SK-MEL-5 (cell line): ENCODE measurements at places on chromosomes 11 and 22.
A peak's percentile ranks its signal among the peaks of the same experiment; 100 is the strongest.

DNA sequence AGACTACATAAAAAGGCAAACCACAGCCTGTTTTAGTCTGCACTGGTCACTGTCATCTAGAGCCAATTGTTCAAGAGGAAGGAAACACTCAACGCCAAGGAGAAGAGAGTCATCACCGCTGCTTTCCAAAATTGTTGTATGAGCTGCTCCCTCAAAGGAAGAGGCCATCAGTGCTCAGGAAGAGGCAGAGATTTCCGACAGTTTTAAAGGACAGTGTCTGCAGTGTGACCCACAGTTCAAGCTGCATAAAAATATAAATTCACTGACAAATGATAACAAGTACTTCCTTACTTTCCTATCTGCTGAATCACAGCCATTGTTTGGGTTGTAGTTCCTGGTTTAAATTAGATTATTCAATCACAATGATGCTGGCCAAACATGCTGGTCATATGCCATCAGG lies 16.4 kb downstream of the PRCP start:
- DNase-seq, result no peak

- DNase-seq, result peak; percentile 95
Measured at GRCh38 chr22:39003165-39003638, 10.9 kb upstream of the APOBEC3C start.

DNA sequence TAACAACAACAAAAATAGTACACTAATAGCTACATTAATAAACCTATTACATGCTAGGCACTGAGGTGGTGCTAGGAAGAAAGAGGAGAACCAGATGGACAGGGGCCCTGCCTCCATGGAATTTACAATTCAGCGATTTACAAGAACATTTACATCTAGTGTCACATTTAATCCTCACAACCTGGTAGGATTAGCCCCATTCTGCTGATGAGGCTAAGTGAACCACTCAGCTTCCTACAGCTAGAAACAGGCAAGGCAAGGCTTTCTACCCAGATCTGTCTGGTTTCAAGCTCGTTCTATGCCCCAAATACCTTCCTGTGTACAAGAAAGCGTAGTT lies 368.4 kb downstream of the BUD13 start:
- DNase-seq, result no peak

DNA sequence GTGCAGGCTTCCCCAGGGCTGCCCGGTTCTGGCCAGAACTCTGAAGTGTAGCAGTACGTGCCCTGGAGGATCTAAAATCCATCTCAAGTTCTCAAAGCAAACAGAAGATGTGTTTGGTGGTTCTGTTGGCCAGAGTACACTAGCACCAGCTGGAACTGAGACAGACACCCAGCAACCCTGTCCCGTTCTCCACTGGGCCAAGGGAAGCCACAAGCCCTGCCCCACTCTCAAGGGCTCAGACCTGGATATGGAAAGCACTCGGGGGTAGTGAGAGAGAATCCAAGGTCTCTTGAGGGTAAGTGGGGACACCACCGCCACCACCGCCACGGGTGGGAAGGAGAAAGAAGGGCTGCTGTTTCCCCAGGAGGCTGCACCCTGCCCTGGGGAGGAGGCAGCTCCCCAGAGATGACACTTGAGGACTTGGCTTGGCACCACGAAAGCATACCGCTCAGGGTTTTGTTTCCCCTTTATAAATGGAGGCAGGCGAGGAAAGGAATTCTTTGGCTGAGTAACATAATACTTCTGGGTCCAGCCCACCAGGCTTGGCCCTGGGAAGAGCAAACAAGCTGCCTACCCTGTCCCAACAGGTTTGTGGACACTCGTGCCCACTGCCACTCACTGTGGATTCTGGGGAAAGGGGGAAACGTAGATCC lies 56.1 kb upstream of the POU2AF1 start:
- DNase-seq, result no peak

- DNase-seq, result no peak
Measured at GRCh38 chr22:33597274-33597985, 322.8 kb downstream of the LARGE1 start.

DNA sequence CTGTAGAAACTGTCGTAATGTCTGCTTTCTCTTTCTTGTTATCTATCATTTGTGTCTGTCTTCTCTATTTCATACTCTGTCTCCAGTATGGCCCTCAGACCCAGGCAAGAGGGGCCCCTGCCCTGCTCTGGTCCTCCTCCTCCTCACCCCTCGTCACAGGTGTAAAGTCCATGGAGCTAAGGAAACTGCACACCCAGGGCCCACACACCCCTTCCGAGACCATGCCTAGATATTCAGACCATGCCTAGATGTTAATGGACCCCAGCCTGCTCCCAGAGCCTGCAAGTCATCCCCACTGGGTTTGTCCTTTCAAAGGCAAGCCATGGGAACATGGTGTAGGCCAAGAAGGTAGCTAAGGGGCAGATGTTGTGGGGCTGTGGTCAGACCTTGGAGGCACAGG lies 24.1 kb upstream of the ANO1 start:
- DNase-seq, result no peak

- no peak for DNase-seq
Measured at GRCh38 chr22:27514601-27515523, 286.7 kb downstream of the MN1 start.

GRCh38 chr11:61539831-61540357 lies 31.3 kb downstream of the LRRC10B start:
- DNase-seq, result no peak

- DNase-seq, result no peak
Measured at GRCh38 chr11:121067026-121067425, 34.0 kb upstream of the TECTA start.

- DNase-seq, result peak; percentile 93
Measured at GRCh38 chr11:8384199-8384821, 120.6 kb upstream of the LMO1 start.

DNA sequence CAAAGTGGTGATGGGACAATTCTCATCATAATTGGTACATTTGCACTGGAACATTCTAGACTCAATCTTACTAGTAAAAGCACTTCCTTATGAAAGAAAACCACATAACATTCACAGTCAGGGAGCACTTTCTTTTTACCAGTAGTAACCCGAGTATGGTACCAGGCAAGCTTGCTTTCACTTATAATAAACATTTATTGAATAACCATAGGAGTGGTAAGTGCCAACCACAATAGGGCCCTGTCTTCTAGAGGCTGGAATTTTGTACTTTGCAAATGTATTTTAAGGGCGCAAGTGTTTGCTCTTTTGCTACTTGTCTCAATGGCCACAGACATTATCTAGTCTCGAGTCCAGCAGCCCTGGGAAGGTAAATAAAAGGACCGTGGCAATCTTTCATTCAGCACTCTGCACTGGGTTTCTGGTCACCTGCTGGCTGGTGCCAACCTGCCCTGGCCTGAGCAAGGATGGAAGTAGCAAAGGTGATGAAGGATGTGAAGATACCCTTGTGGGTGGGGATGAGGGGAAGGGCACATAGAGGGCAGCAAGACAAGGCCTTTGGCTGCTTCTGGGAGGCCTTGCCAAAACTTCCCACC lies 24.2 kb downstream of the C22orf31 start:
- DNase-seq, result no peak

DNA sequence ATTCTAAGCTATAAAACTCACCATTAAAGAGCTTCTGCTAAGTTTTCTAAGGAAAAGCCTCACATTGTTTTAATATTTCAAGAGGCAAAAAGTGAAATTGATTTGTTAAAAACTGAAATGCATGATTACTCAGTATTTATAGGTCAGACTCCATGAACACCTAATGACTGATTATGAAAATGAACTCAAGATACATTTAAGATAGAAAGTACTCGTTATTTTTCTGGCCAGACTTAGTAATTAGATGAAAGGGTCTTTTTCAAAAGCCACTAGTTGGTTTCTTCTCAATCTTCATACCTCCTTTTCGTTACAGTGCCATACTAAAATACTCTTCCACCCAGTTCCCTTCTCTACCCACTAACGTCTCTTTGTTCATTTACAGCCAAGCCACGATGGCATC lies 56.3 kb downstream of the VSIG10L2 start:
- DNase-seq, result no peak

DNA sequence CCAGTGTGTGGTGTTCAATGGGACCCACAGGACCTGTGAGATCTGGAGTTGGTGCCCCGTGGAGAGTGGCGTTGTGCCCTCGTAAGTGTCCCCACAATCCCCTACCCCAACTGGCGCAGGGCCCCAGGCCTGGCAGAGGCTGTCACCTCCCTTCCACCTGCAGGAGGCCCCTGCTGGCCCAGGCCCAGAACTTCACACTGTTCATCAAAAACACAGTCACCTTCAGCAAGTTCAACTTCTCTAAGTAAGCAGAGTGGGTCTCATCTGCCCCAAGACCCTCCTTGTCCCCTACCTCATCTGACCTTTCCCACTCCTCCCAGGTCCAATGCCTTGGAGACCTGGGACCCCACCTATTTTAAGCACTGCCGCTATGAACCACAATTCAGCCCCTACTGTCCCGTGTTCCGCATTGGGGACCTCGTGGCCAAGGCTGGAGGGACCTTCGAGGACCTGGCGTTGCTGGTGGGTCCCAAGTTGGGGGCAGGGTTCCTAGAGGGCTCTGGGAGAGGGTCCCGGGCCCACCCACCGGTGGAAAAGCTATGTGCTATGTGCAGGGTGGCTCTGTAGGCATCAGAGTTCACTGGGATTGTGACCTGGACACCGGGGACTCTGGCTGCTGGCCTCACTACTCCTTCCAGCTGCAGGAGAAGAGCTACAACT lies 8.1 kb downstream of the P2RX6 start:
- no peak for DNase-seq

DNA sequence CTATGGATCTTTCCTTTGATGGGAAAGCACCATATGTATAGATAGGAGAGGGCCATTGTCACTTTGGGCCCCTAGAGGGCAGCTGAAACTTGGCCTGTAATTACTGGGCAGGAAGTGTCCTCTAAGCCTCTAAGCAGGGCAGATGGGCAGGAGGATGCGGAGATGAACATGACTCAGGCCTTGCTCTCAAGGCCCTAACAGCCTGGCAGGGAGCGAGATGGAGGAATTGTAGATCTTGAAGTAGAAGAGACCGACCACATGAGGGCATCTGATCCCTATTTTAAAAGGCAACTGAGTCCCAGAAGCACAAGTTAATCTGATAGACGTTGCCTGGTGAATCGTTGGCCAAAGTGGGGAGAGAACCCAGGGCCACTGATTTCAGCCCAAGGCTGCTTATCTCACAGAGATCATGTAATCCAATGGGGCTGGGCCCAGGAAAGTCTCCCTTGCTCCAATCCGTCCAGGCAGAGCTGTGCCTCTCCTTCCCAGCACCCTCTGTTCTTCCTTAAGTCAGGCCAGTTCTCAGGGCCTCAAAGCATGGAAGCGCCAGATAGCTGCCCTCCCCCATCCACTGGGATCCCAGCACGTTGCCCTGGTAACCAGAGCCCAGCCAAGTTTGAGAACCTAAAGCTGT lies 2.5 kb upstream of the SEPTIN3 start:
- DNase-seq, result peak; percentile 93

- DNase-seq, result no peak
Measured at GRCh38 chr11:59765068-59765735, 10.0 kb downstream of the STX3 start.

DNA sequence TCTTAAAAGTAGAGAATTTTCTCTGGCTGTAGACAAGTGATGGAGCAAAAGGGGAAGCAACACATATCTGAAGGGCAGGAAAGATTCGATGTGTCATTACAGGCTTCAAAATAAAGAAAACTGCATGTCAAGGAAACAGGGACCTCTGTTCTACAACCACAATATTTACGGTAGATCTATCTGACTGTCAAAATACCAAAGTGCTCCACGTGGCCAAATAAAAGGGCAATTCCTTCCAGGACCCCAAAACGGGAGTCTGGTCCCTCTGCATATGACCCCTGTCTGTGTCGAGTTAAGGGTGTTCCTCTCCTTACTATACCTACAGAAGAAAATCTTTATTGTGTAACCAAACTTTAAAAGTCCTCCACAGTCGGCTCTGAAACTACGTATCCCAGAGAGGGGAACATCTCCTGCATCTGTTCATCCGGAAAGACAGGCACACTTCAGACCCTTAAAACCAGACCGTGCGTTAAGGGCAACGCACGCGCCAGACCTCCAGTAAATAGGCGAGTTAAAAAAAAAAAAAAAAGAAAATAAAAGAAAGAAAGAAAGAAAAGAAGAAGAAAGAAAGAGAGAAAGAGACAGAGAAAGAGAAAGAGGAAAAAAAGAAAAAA lies 756 bp downstream of the CLNS1A start:
- peak; percentile 5 for DNase-seq

DNA sequence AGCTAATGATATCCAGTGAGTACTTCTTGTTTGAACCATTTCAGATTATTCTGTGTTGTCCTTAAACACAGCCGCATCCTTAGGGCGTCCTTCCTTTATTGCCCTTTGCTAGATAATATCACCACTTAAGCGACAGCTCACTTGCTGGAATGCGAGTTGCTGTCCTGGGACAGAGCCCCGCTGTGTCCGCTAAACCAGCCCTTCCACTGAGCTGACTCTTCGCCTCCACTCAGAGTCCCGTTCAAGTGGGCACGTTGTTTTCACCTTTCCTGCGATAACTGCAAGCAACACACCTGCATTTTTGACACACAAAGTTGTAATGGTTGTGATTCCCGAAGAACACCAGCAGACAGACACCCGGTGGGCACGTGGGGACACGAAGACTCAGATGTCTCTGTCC lies 140.0 kb downstream of the TBC1D22A start:
- no peak for DNase-seq

- peak; percentile 62 for DNase-seq
Measured at GRCh38 chr11:64372802-64373597, 14.0 kb downstream of the RPS6KA4 start.

DNA sequence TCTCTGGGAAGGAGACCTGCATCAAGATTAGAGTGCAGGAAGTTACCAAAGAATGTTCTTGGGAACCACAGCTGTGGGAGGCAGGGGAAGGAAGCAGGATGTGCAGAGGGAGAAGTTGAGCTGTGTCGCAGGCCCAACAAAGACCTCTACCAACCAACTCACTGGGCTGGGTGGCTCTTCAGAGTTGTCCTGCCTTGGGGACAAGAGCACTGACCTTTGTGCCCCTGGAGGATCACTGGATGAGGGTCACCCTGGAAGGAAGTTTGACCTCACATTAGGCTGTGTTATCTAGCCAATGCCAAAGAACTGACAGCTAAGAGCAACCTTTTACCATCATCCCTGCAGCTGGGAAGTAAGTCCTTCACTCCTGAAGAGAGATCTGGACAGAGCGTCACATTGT lies 130.6 kb downstream of the RRAS2 start:
- DNase-seq, result no peak

DNA sequence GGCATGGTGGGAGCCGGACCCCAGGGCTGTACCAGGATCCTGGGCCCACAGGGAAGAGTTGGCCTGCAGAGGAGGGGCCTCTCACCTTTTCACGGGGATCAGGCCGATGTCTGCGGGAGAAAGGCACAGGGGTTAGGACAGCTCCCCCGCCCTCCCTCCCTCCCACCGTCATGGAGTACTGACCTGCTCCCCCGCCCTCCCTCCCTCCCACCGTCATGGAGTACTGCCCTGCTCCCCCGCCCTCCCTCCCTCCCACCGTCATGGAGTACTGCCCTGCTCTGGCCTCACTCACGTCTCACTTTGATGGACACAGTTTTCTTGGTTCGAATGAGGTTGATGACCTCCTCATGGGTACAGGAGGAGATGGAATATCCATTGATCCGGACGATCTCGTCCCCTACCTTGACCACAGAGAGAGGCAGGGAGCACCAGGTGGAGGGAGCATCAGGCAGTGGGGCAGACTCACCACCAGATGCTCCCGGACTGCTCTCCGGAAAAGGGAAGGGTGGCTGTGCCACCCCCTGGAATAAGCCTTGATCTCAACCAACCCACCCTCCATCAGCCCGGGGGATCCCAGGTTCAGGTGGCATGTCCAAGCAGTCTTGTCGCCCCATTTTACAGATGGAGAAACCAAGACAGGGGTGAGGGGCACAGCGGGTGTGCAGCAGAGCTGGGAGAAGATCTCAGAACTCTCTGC lies 17.1 kb downstream of the USH1C start:
- no peak for DNase-seq

- DNase-seq, result no peak
Measured at GRCh38 chr11:60378354-60378753, at the start of gene MS4A7. TSS of gene MS4A7 (plus strand) at chr11:60378532. CDS start at chr11:60383142, 4,610 bp downstream.

- DNase-seq, result no peak
Measured at GRCh38 chr11:97814325-97814959, 1206.3 kb upstream of the CNTN5 start.
